Pulmonary artery endothelial cell (primary cell): ENCODE measurements at places on chromosomes 4 and X.

DNA sequence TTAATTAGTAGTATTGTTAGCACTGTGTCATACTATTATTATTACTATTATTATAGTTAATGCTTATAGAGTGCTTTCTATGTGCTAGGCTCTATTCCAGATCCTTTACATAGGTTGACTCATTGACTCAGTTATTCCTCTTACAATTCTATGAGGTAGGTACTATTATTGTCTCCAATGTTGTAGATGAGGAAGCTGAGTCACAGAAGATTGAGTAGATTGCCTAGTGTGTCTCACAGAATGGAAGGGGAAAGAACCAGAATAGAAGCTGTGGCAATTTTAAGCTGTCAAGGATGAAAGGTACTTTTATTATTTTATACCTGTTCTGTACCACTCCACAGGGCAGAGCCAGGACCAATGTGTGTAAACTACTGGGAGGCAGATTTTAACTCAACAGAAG, 1.9 kb upstream of the TCEAL1 start:
- no peak for DNase-seq

GRCh38 chrX:47623540-47624027, 3.9 kb upstream of the SYN1 start:
- peak; percentile 13 for DNase-seq

DNA sequence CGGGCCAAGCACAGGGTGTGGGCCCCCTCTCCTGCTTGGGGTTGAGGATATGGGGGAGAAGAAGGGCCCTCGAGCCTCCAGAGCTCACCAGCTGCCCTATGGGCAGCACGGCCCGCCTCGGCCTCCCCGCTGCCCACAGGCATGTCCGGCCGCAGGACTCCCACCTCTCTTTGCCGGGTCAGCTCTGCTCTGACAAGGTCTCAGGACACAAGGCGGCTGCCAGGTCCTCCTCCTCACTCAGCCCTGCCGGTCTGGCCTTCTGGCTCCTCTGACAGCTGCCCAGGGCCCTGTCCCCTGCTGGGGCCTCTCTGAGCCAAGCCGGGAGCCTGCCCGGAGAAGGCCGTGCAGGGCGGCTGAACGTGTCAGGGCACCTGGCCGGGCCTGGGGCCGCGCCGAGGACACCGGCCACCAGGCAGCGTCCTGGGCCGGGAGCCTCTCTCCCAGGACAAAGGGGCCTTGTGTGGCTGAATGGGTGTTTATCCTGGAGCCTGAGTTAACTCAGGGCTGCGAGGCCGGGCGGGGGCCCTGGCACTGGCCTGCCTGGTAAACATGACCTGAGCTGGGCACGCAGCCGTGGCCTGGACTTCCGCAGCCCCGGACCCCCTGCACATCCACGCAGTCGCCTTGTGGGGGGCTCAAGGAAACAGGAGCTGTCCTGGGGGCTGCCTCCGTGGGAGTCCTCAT, 25.7 kb downstream of the TACC3 start:
- DNase-seq, result no peak

GRCh38 chr4:14308229-14308651, 680.7 kb upstream of the BOD1L1 start:
- DNase-seq, result no peak

DNA sequence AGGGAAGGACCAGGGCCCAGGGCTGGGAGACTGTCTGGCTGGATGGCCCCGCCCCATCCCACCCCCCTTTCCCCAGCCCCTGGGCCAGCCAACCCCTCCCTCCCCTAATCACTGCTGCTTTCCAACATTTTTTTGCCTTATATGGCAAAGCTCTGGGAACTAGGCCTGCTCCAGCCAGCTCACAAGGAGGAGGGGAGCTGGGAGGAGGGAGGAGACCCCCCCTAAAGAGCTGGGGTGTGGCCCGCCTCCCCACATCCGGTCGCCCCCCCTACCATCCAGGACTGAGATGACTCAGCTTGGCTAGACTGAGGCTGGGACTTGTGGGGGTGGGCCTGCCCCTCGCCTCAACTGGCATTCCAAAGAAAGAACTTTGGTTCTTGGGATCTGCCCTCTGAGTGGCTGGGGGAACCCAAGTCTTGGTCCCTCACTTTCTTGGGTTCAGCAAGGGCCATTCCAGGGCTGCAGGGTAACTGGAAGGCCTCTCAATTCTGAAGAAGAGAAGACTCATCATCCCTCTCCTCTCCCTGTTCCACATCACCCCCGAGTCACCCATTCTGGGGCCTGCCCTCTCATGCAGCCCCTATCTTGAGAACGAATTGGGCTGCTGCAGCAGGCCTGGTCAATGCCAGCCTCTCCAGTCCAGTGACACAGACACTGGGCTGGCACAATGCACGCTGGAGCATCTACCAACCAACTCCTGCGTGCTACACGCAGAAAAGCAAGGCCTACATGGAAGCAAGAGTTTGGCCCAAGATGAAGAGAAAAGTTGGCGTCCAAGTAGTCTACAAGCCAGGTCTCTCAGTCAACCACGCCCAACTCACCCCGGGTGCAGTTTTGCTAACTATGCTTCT, 4.8 kb downstream of the FLNA start:
- DNase-seq, result peak; percentile 82

DNA sequence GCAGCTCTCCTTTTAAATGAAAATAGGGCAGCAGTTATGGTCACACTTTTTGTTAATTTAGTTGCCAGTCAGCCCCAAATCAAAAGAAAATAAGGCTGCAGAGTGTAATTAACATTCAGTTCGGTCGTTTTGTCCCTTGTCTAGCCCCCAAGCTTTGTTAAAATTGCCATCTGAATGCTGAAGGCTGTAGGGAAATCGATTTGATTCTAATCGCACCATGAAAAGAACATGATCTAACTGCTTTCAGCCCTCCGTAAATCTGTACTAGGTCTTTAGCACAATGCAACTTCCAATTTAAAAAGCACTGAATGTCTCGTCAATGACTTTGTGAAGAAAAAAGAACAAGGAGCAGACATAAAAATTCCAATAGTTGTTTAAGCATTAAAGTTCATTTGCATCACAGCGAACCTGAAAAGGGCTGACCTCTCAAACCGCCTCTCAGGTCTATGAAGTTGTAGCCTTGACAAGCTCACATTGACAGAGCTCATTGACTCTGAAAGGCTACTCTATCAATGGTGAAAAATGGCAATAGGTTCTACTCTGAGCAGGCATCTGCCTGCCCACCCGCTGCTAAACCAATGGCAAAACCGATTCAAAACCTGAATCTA, 48.9 kb downstream of the CHIC2 start:
- DNase-seq, result no peak

DNA sequence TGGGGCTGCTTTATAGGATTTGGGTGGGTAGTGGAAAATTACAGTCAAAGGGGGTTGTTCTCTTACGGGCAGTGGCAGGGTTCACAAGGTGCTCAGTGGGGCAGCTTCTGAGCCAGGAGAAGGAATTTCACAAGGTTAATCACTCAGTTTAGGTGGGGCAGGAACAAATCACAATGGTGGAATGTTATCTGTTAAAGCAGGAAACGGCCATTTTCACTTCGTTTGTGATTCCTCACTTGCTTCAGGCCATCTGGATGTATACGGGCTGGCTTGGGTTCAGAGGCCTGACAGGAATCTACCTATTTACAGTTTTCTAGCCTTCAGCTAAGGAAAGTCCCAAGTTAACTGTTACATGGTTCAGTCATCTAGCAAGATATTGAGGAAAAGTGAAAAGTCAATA, 1003.5 kb downstream of the STPG2 start:
- DNase-seq, result no peak

- no peak for DNase-seq
These were observed 8.4 kb upstream of the PLA2G12A start for GRCh38 chr4:109738104-109738872.

DNA sequence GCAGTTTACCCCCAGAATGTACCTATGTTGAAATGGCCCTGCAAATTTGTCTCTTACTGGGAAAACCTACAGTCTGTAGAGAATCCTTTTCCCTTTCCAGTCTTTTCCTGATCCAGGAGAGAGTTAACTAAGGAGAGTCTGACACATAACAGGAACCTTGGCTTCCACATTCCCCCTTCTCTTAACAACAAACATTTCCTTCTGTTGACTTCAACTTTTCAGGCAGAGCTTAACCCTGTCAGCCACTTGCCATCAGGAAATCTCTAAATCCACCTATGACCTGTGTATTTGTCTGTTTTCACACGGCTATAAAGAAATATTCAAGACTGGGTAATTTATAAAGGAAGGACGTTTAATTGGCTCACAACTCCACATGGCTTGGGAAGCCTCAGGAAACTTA, 45.6 kb upstream of the GPR78 start:
- DNase-seq, result no peak

- DNase-seq, result peak; percentile 3
These were observed 78.9 kb upstream of the SLC4A4 start for GRCh38 chr4:71259911-71260331.

- DNase-seq, result no peak
These were observed 24.2 kb downstream of the EPHA5 start for GRCh38 chr4:65646136-65646535.

GRCh38 chr4:136918772-136919171, 613.5 kb downstream of the PCDH18 start:
- no peak for DNase-seq

GRCh38 chr4:45475548-45475947, 648.3 kb downstream of the GABRG1 start:
- DNase-seq, result no peak

DNA sequence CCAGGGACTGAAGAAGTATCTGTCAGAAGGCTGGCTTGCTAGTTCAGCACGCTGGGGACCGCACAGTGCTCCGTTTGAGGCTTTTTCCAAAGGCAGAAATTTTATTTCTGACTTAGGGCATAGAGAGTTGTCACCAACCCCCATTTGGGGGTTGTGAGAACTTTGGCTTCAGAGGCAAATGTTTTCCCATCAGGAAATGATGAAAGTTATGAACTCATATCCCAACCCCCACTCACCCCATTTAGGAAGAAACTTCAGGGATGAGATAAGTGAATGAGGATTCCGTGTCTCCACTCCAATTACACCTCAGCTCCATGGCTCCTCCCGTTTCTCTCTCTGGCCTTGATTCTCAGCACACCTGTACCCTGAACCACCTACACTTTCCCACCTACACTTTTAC, 4.3 kb upstream of the WDR13 start:
- no peak for DNase-seq

DNA sequence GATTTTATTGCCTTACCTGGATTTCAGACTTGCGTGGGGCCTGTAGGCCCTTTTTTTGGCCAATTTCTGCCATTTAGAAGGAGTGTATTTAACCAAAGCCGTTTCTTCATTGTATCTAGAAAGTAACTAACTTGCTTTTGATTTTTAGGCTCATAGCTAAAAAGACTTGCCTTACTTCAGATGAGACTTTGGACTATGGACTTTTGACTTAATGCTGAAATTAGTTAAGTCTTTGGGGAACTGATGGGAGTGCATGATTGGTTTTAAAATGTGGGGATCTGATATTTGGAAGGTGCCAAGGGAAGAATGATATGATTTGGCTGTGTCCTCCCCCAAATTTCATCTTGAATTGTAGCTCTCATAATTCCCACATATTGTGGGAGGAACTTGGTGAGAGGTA, 7.7 kb upstream of the UGT2B10 start:
- no peak for DNase-seq

DNA sequence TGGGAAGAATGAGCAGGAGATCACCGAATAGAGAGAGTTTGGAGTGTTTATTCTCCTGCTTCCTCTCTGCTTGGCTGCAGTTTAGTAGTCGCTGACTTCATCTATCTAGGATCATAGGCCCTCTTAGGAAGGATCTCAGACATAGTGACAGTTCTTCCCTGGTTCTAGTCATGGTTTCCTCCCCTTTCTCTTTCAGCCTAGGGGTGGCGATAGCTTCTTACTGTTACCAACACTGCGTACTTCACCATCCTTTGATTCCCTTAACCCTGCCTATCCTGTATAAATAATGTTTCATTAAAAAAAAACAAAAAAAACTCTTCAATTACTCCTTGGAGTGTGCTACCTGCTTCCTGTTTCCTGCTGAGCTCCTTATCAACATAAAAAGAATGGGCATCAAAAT, 103.8 kb downstream of the DDX53 start:
- no peak for DNase-seq

- DNase-seq, result no peak
These were observed 560.5 kb upstream of the PABPC4L start for GRCh38 chr4:134762053-134762452.

DNA sequence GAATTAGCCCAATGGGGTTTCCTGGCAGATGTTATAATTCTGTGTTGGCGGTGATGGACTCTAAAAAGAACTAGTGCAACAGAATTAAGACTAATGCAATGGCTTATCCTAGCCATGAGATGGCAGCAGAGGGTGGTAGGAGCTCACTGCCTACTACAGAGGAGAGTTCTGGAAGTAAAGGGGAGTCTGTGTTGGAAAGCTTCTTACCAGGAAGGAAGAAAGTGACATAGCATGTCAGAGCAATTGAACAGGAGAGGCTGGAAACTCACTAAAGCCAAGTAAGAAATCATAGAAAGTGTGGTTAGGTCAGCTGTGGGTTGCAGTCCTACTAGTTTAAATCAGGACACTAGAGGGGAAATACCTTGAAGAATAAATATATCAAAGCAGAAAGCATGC, 6.3 kb upstream of the TRPC5OS start:
- DNase-seq, result peak; percentile 8

DNA sequence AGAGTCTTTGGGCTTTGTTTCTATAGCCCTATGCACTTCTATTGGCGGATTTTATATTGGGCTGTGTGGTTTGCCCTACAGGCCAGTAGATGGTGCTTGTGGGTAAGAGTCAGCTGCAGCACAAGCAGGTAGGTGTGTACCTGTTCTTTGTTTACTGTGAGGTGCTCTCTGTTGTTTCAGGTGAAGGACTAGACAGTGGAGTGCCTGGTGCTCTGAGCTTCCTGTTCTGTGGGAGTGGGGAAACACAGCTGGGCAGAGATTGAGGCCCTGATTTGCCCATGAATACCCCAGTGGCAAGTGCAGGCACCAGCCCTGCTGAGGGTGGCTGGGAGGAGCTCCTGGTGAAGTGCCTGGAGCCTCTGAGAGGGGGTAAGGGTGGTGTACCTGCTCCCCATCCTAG, 26.3 kb upstream of the UCP1 start:
- DNase-seq, result no peak

DNA sequence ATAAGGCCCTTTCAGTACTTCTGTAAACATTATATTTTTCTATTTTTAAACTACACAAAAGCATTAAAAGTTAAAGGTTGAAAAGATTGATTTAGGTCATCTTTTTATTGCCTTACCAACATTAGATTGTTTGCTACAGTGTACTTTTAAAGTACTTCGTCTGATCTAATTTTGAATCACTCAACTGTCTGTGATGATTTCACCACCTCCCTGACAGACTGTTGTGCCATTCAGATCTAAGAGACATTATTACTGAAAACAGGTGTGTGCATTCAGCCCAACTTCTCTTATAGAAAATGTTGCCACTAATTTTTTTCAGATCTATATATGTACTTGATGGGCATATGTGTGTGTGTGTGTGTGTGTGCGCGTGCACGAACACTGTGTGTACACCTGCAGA, 39.3 kb downstream of the GASK1B start:
- no peak for DNase-seq

DNA sequence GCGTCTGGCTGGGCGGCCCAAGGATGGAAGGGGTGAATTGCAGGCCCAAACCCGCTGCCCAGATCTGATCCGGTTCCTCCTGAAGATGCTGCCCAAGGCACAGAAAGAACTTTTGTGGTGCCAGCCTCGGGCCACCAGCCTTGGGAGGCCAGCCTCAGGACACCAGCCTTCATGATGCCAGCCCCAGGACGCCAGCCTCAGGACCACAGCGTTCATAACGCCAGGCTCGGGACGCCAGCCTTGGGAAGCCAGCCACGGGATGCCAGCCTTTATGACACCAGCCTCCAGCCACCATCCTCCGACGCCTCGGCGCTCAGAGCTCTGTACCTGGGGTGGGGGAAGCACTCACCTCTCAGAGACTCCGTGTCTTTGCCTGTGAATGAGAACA, 107.8 kb downstream of the ADRA2C start:
- DNase-seq, result no peak

GRCh38 chr4:20456407-20456806, 204.7 kb downstream of the SLIT2 start:
- DNase-seq, result no peak
